CD8-positive, alpha-beta memory T cell (primary cell): ENCODE measurements at places on chromosomes 5 and 9. TPM values are rescaled to one million over a fixed set of nuclear protein-coding genes. Genes with fewer than 3 reads are reported as not detected.

GRCh38 chr5:112174959-112175594, 244.0 kb downstream of the EPB41L4A start:
- no peaks in the 10 kb centered on the region for H3K4me1 ChIP-seq
- H3K4me3 ChIP-seq = no peak overlapping the region
- H3K27ac ChIP-seq = no peak overlapping the region
- no peaks in the 10 kb centered on the region for H3K27me3 ChIP-seq
- H3K36me3 ChIP-seq = no peaks in the 10 kb centered on the region

The IL13 gene
- 65.3 TPM for total RNA-seq

DNA sequence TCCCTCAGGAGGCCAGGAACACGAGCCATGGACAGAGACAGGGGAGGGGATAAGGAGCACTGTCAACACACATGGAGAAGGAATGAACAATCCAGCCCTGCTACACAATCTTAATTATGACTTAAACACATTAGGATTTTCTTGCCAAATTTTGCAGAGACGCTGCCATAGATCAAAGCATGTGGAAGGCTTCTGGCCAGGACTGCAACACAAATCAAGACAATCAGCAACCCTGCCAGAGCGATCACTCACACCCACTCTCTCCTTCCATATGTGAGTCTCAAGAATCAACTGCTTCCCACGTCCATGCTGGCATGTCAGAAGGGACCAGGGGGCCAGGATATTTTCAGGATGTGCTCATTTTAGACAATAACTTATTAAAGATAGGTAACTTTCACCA, 85.6 kb downstream of the ROR2 start:
- H3K4me1 ChIP-seq = no peaks in the 10 kb centered on the region
- H3K36me3 ChIP-seq = no peaks in the 10 kb centered on the region
- no peak overlapping the region for H3K4me3 ChIP-seq
- H3K27ac ChIP-seq = no peak overlapping the region
- DNase-seq = no peak
- no peaks in the 10 kb centered on the region for H3K27me3 ChIP-seq

DNA sequence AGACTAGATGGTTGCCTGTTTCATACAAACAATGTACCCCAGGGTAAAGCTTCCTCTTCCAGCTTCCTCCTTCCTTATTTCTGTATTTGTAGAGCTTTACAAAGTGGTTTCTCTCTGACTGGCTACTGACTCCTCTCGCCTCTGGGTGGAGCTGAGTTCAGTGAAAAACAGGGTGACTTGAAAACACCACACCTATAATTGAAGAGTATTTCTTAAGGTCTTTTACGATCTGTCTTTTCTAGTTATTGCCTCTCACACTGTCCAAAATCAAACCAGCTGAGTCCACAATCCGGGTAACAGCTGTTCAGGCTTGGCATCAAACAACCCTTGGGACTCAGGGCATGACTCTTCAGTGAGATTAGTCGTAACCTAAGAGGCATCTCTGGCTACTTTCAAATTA, 200.4 kb downstream of the ARRDC3 start:
- H3K4me1 ChIP-seq = no peaks in the 10 kb centered on the region
- no peaks in the 10 kb centered on the region for H3K27me3 ChIP-seq
- DNase-seq = no peak
- no peak overlapping the region for H3K4me3 ChIP-seq
- H3K36me3 ChIP-seq = no peaks in the 10 kb centered on the region
- H3K27ac ChIP-seq = no peak overlapping the region

The SLC38A9 gene
- 23.4 TPM for total RNA-seq

DNA sequence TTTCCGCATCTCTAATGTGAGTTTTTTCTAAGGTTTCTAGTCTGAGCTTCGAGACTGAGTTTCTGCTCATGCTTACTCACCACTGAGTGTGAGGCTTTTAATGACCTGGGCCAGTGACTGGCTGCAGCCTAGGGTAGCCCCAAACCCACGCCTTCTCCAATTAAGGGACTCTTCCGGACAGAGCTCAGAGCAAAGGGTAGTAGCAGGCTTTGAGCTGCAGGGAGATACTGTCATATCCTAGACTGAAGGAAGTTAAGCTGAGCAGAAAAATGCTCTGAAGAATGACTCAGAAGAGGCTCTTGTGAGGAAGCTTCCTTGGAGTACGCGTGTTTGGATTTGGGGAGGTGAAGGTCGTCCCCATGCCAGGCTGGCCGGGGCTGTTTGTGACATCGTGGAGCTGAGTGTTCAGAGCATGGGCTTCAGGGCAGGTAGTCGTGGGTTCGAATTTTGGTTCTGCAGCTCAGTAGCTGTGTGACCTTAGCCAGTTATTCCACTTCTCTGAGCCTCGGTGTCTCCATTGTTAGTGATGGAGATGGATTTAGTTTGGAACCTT, 3.5 kb downstream of the USP20 start:
- peaks cover 69% of the 10 kb centered on the region for H3K4me1 ChIP-seq
- peak overlapping the region; percentile 48 for H3K27ac ChIP-seq
- H3K36me3 ChIP-seq = peaks cover 7% of the 10 kb centered on the region

The RLN2 gene
- total RNA-seq = 2.8 TPM

DNA sequence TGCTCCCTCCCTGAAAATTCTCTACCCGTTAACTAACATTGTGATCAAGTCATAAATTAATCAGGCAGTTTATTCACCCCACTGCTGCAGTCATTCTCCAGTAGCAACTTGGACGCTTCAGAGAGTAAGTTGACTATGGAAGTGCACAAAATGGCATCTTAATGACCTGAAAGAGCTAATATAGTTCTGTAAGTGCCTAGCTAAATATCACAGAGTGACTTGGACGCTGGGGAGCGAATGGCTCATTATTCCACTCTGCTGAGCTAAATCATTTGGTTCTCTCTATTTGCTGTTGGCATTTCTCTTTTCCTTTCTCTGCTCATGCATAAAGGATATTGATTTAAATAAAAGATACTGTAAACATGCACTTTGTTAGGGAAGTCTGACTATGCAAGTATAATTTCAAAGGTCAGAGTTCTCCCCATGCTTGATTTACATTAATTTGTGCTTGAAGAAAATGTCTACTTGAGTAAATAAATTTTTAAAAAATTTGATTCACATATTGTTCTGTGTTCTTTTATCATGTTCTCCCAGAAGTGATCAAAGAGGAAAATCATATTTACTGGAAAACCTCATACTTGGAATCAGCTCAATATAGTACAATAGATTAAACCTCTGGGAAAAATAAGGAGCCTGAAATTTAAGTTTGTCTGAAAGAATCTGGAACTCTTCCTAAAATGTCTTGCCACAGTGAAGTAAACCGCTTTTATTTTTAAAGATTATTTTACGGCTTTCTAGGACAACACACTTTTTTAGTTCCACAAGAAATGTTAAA, 169.5 kb upstream of the HAPLN1 start:
- no peaks in the 10 kb centered on the region for H3K36me3 ChIP-seq
- no peaks in the 10 kb centered on the region for H3K4me1 ChIP-seq
- H3K27me3 ChIP-seq = no peaks in the 10 kb centered on the region
- H3K27ac ChIP-seq = no peak overlapping the region
- no peak for DNase-seq

- no peaks in the 10 kb centered on the region for H3K36me3 ChIP-seq
- H3K4me3 ChIP-seq = no peak overlapping the region
- no peak for DNase-seq
Observed at GRCh38 chr5:175749591-175749990, 91.7 kb downstream of the HRH2 start.

The SERF1A gene
- total RNA-seq = 11.4 TPM

GRCh38 chr9:70881333-70881732, 240.1 kb downstream of the TRPM3 start:
- no peak for DNase-seq
- H3K27ac ChIP-seq = no peak overlapping the region
- no peak overlapping the region for H3K4me3 ChIP-seq
- no peaks in the 10 kb centered on the region for H3K36me3 ChIP-seq

The SCGB3A2 gene
- not detected for total RNA-seq

The DDX4 gene
- total RNA-seq = not detected

DNA sequence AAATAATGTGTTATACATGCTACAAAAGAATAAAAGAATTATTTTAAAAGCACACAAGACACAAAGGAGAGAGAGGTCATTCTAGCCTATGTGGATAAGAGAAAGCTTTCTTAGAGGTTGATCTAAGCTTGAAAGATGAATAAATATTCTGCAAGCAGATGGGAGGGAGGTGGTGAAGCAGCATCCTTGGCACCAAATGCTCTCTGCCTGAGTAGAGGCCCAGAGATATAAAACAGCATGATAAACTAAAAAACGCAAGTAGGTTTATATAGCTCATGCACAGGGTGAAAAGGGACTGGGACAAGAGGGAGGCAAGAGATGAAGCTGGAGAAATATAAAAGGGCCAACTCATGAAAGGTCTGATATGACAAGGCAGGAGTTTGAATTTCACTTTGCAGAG, 283.2 kb upstream of the POU5F2 start:
- no peak for DNase-seq
- no peak overlapping the region for H3K4me3 ChIP-seq
- no peak overlapping the region for H3K27ac ChIP-seq
- H3K27me3 ChIP-seq = no peaks in the 10 kb centered on the region
- no peaks in the 10 kb centered on the region for H3K36me3 ChIP-seq
- H3K4me1 ChIP-seq = no peaks in the 10 kb centered on the region

GRCh38 chr9:38408719-38409118, 15.5 kb downstream of the IGFBPL1 start:
- H3K36me3 ChIP-seq = no peaks in the 10 kb centered on the region
- H3K27ac ChIP-seq = no peak overlapping the region
- H3K4me3 ChIP-seq = no peak overlapping the region
- H3K4me1 ChIP-seq = no peaks in the 10 kb centered on the region
- H3K27me3 ChIP-seq = no peaks in the 10 kb centered on the region
- DNase-seq = no peak

DNA sequence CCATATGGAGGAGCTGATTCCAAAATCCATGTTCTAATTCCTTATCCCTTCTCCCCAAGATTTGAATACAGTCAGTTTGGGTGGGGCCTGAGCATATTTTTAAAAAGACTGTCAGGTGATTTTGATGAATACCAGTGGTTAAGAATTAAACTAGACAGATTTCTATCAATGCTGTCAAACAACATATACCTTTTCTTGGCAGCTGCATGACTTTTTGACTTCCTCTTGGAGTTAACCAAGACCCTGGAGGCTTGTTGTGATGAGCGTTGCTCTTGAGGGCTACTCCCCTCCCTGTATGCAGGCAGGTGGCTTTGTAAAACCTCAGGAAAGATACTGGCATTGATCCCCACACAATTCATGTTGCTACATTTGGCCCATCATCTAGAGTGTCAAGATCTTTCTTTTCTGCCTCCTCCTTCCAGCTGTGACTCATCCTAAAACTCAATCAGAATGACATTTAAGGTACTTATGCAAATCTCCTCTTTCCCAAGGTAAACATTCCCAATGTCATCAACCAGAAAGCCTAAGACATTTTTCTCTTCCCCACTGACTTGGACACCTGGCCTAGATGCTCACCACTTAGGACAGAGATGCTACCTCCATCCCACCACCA, 61.7 kb downstream of the PPP2R2B start:
- no peak overlapping the region for H3K4me3 ChIP-seq
- H3K36me3 ChIP-seq = no peaks in the 10 kb centered on the region
- no peaks in the 10 kb centered on the region for H3K27me3 ChIP-seq
- H3K27ac ChIP-seq = no peak overlapping the region
- H3K4me1 ChIP-seq = no peaks in the 10 kb centered on the region
